ENCODE measurements at places on chromosomes 6 and 20.

- no peak for DNase-seq
These were observed 19.5 kb downstream of the CD2AP start for GRCh38 chr6:47496935-47497579.

GRCh38 chr20:4090756-4091489 is 75.6 kb upstream of the RNF24 start:
- no peak for DNase-seq

DNA sequence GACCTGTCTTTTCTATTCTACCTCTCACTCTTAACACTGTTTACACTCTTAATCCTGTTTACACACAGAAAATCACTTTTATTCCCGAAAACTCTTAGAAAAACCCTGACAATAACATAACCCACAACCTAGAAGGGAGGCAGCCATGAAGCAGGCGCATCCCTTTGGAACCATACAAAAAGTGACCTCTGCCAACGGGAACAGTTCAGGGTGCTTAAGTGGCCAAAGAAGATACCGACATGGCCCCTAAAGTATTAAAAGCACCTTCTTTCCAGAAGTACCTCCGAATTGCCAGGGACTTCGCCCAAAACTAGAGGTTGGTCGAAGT is 490 bp downstream of the MMUT start:
- DNase-seq = no peak

GRCh38 chr20:15565786-15566185 is 1007.5 kb downstream of the KIF16B start:
- DNase-seq = no peak

DNA sequence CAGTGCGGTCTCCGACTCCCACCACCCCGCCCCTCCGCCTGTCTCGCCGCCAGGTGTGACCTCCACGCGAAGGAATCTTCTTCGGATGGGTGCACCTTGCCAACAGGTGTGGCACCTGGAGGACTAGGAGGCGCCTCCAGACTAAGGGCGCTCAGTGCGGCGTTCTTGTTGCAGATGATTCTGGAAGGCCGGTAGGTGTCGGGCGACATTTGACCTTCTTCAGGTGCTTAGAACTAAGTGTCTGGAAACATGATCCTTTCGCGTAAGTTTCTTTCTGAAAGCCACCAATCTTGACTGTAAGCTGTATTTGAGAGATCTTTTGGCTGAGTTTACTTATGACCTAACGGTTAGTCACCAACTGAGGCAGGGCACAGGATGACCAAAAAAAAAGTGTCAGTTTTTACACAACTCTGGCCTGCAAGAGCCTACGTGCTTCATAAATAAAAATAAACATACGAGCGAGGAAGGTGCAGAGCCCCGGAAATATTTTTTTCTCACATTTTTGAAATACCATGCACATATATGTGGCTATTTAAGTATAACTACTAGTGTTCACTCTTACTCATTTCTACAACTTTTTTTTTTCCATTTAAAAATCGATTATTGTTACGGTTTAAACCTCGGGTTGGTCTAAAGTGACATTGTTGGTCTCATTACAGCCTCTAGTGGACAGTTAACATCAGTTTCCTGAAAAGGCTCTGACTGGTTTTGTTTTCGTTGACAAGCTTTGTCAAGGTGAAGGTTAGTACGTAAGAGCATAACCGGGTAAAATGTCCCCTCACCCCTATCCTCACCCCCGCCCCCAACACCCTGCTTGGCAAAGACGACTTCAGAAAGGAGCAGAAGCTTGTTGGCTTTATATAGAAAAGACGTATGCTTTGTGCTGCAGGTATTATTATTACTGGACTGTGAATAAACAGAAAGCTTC is 1.6 kb upstream of the ATXN1 start:
- peak; percentile 33 for DNase-seq

DNA sequence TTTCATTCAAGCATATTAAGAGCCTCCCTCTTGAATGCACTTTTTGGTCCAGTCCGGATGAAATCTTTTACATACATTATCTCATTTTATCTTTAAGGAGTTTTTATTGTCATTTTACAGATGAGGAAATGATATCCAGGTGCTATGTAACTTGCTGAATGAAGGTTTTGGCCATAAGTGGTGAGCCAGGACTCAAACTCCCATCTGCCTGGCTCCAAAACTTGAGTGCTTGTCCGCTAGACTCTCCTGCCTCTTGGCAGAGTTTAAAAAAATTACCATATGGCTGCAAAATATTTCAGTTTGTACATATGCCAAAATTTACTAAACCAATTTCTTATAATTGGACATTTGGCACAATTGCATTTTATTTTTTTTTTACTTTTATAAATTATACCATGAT is 12.2 kb downstream of the PDRG1 start:
- DNase-seq = no peak

- DNase-seq = no peak
These were observed 780.3 kb downstream of the PHF3 start for GRCh38 chr6:64415926-64416325.

DNA sequence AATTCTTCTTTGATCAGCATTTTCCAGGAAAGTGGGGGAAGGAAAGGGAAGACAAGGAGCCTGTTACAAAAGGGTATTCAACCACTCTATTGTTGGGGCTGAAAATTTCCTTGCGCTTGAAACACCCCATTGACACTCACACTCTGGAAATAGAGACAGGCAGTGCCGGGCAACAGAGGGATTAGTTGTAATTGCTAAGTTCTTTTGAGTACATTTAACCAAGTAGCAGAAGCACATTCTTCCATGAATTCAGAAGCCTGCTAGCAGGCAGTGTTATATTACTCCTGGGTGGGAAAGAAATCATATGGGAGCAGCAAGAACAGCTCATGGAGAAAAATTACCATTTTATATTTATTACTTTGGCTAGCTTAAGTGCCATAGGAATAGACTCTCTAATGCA is 745.5 kb downstream of the C6orf118 start:
- no peak for DNase-seq

DNA sequence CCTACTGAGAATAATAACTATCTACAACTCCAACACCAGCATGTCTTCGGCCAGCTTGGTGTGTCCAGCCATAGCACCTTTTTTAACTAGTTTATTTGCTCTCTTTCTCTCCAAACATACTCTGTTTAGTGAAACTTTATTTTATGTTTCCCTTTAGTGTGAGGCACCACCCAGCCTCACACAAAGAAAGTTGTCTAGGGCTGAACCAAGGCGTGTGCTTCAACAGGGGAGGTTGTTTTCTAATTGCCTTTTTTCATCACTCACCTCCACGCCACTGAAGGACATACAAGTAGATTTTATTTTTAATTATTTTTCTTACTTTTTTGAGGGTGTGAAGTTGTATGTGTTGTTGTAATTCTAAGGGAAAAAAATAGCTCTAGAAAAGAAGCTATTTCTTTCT is 125.6 kb upstream of the MARCKS start:
- no peak for DNase-seq

- no peak for DNase-seq
These were observed 70.4 kb downstream of the SOX4 start for GRCh38 chr6:21663966-21664313.

DNA sequence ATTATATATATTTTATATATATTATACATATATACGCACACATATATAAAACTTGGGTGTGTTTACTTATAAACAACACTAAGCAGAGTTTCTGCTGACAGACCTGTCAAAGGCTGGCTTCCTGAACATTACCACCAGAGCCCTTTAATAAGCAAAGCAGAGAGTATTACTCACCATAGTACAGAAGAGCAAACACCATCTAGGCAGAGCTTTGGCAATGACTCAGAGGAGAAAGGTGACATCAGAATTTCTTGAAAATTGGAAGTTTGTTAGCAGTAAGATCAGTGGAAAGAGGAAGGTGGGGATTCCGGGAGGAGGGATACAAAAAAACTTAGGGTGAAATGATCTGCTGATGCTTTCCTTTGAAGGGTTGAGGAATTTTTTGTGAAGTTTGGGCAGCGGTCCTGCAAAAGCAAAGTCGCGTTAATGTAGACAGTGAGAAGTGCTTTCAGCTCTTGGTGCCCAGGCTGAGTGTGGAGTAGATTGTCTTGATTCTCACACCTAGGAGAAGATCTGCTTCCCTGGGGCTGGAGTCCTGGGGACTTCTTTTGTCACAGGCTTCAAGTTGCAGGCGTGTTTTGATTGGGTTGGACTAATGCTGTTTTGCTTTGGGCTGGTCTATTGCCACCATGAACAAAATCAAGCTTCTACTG is 109.6 kb upstream of the BACH2 start:
- DNase-seq = no peak

- DNase-seq = peak; percentile 84
These were observed at the start of gene C6orf136 for GRCh38 chr6:30646450-30647241. Gene C6orf136 (plus strand): TSS chr6:30647133. CDS start chr6:30647232, 99 bp downstream.

DNA sequence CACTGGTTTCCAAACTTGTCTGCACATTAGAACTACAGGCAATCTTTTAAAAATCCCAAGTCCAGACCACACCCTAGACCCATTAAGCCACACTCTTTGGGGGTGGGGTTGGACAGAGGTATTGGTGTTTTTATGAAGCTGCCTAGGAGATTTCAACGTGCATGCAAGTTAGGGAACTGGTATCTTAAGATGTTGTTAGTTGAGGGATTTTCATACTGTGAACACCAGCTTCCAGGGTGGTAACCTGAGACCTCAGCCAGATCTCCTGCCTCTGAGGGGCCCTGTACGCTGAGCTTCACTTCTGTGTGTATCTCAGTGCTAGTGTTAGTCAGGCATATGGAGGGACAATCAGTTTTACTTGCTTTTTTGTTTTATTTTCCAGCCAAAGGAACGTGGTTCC is 138.0 kb downstream of the UTRN start:
- DNase-seq = no peak

GRCh38 chr6:551829-552350 is 105.0 kb downstream of the HUS1B start:
- no peak for DNase-seq
